ENCODE measurements at places on chromosomes 16 and 17. TPM values are rescaled to one million over a fixed set of nuclear protein-coding genes. Genes with fewer than 3 reads are reported as not detected.

MMP2 gene
- total RNA-seq: 13.6 TPM

CACNG3 gene
- total RNA-seq: not detected

CDRT15L2 gene
- not detected for total RNA-seq

BAIAP3 gene
- total RNA-seq: 1.1 TPM

OTOP2 gene
- total RNA-seq: 0.06 TPM

CD300H gene
- total RNA-seq: 0.53 TPM

NLE1 gene
- total RNA-seq: 40.9 TPM

KRTAP1-1 gene
- total RNA-seq: not detected

PABPN1L gene
- not detected for total RNA-seq

CX3CL1 gene
- total RNA-seq: 0.13 TPM

FOXF1 gene
- total RNA-seq: not detected

PLA2G10 gene
- total RNA-seq: 0.27 TPM

KIF18B gene
- 39.3 TPM for total RNA-seq

PHOSPHO1 gene
- total RNA-seq: 0.92 TPM

ZFP3 gene
- total RNA-seq: 1.1 TPM

LITAFD gene
- total RNA-seq: not detected

CDH5 gene
- 0.09 TPM for total RNA-seq

NOTUM gene
- 0.37 TPM for total RNA-seq

C17orf78 gene
- total RNA-seq: not detected

CEP295NL gene
- total RNA-seq: 0.54 TPM

SLFN11 gene
- 6.7 TPM for total RNA-seq

OR1A1 gene
- total RNA-seq: not detected

FOXN1 gene
- total RNA-seq: 0.06 TPM

NEUROD2 gene
- total RNA-seq: not detected

TADA2A gene
- 12.0 TPM for total RNA-seq

UTS2R gene
- not detected for total RNA-seq

KRTAP2-1 gene
- total RNA-seq: not detected

AMDHD2 gene
- total RNA-seq: 16.1 TPM

ZNF624 gene
- total RNA-seq: 3.9 TPM

MEIOC gene
- 3.6 TPM for total RNA-seq

KRTAP9-8 gene
- total RNA-seq: not detected

GRIN2C gene
- 0.23 TPM for total RNA-seq

CTRL gene
- 1.8 TPM for total RNA-seq

SLFN13 gene
- total RNA-seq: 4.2 TPM

CEP112 gene
- total RNA-seq: 4.2 TPM

OR3A2 gene
- total RNA-seq: not detected
